ENCODE measurements at places on chromosomes 16 and 17.

GRCh38 chr17:42760652-42761581 lies at the start of gene RAMP2:
TSS of gene RAMP2 (plus strand) at chr17:42761227. CDS start at chr17:42761262, 35 bp downstream.
- DNase-seq, result no peak

- no peak for DNase-seq
Measured at GRCh38 chr16:50315346-50315997, 49.1 kb downstream of the ADCY7 start.

- no peak for DNase-seq
Measured at GRCh38 chr17:50634915-50635731, 442 bp downstream of the ABCC3 start.

DNA sequence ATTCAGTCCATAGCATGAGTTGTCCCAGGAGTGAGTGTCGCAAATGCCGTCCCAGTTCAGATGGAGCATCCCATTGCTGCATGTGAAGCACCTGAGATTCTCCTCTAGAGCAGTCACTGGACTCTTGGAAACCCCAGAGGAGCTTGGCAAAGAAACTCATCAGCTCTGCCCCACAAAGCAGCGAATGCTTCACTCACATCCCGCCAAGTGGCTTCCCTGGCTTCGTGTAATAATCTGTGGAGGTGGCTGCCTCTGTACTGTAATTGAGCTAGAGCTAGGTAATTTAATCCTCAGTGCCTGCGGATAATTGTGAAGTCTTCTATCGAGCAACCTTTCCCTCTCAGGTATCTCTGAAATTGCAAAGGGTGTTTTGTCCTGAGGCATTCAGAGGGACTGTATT lies 107.1 kb downstream of the SNX29 start:
- no peak for DNase-seq
